Hypothalamus (tissue), 51 donors: ENCODE measurements at places on chromosomes 6 and 20.

GRCh38 chr6:35486005-35486925, 10.6 kb downstream of the TEAD3 start:
- no peak for DNase-seq

- DNase-seq = no peak
Measured at GRCh38 chr20:2483504-2483903, 12.9 kb upstream of the SNRPB start.

- DNase-seq = no peak
Measured at GRCh38 chr20:5569021-5569420, 181.2 kb upstream of the SHLD1 start.

DNA sequence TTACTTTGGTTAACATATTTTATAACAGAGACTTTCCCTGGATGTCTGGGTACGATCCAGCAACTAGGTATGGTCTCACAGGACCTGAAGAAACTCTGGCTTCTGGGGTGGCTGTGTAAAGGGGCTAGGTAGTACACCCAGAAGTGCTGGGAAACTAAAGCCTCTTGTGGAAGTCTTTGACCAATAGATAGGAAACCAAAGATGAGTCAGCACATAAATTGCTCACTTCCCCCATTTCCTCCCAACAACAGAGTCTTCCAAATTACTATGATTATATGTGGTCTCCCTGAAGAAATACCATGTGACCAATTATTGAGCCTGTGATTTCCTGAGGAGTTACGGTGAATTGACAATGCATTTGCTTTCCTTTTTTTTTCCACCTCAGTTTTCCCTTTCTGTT, 26.8 kb upstream of the TBX18 start:
- DNase-seq = no peak

DNA sequence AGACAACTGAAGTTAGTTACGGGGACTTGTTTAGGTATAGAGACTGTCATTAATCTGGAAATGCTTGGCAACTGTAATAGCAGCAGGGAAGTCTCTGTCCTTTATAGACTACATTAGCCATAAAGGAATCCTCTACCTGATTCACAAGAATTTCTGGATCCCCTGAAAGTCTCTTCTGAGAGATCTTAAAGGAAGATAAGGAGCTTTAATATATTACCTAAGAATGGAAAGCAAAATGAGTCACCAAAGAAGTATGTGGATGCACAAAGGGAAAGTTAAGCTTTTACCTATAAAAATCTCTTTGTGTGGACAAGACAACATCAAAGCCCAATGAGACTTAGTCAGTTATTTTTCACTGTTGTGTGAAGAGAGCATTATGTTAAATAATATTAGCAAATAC, 92.2 kb upstream of the RSPO3 start:
- no peak for DNase-seq

GRCh38 chr20:54633374-54634355, 158.3 kb downstream of the DOK5 start:
- DNase-seq = no peak
